ENCODE measurements at places on chromosomes 4 and X.

GRCh38 chr4:75099321-75099720 is 166.4 kb downstream of the PARM1 start:
- DNase-seq, result no peak

DNA sequence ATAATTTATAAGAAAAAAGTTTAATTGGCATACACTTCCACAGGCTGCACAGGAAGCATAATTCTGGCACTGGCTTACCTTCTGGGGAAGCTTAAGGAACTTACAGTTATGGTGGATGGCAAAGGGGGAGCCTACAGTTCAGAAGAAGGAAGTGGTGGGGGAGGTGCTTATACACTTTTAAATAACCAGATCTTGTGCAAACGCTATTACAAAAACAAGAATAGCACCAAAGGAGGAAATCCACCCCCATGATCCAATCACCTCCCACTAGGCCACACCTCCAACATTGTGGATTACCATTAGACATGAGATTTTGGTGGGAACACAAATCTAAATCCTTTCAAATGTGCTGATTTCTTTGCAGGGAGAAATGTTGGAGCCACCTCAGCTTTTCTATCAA is 287.7 kb downstream of the CPXCR1 start:
- no peak for DNase-seq

DNA sequence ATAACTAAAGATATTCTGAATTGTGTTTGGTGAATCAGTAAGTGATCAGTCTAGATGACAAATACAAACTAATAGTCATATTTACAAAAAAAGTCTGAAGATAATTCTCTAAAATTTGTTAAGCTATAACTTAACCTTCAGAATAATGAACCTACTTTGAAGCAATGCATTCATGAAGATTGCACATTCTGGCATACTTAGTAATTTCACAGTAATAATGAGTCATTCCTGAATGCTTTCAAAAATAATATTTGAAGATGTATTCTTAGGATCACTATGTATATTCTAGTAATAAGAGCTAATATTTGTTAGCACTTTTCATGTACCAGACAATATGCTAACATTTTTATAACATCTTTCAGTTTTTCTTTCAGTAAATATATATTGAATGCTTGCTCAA is 756.7 kb upstream of the SLIT2 start:
- no peak for DNase-seq

DNA sequence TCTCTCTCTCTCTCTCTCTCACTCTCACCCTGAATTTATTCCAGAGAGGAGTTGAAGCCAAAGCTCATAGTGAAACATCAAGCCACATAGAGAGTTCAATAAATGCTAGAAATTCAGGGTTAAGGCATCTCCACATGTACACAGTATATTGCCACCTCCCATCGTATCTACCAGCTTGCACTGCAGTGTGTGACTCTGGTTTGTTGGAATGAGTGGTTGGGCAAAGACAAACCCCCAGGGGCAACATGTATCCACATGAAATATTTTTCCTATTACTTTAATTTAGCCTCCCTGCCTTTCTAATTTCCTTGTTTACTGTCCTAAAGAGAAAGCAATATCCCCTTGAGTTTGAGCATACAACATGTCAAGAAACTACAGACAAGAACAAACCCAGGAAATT is 247.3 kb downstream of the SPATA18 start:
- DNase-seq, result no peak
